Thymus (tissue), 14 donors: ENCODE measurements at places on chromosomes 5 and 9. TPM values are rescaled to one million over a fixed set of nuclear protein-coding genes. Genes with fewer than 3 reads are reported as not detected.

The WNT8A gene
- total RNA-seq = 0.05 TPM

The PCDHGA1 gene
- 0.09 TPM for total RNA-seq

The MAST4 gene
- 17.0 TPM for total RNA-seq

The LRRC19 gene
- not detected for total RNA-seq

The FYB1 gene
- total RNA-seq = 71.8 TPM

The TRPM6 gene
- total RNA-seq = 0.47 TPM

The CARD19 gene
- 25.3 TPM for total RNA-seq

The IL3 gene
- total RNA-seq = not detected

The SIL1 gene
- total RNA-seq = 17.0 TPM

The PAPPA gene
- total RNA-seq = 0.28 TPM

The FOXI1 gene
- total RNA-seq = 0.14 TPM

The CEL gene
- total RNA-seq = 0.76 TPM

The ENTR1 gene
- total RNA-seq = 26.7 TPM

The FAM151B gene
- 1.2 TPM for total RNA-seq

The SGCD gene
- 1.6 TPM for total RNA-seq

The HACD4 gene
- 6.2 TPM for total RNA-seq

The PDE6A gene
- total RNA-seq = under 0.01 TPM

The RNF208 gene
- 0.09 TPM for total RNA-seq

The PCDHA5 gene
- not detected for total RNA-seq

The GABRA6 gene
- not detected for total RNA-seq

The HRCT1 gene
- 0.14 TPM for total RNA-seq

The PCDHGA6 gene
- total RNA-seq = 0.47 TPM

The PCDHGA5 gene
- 0.19 TPM for total RNA-seq

The SH2D3C gene
- total RNA-seq = 18.2 TPM

The SLC6A19 gene
- 0.09 TPM for total RNA-seq

The ATP10B gene
- total RNA-seq = 10.1 TPM

The SPATA31E1 gene
- not detected for total RNA-seq

The TSSK1B gene
- 0.05 TPM for total RNA-seq

The C9 gene
- total RNA-seq = 0.19 TPM

The PCDHGA11 gene
- 0.42 TPM for total RNA-seq

The CATSPER3 gene
- 0.19 TPM for total RNA-seq

The SLC6A18 gene
- total RNA-seq = not detected

The RNF20 gene
- total RNA-seq = 21.2 TPM

The SCAI gene
- total RNA-seq = 23.5 TPM

The SLC22A5 gene
- total RNA-seq = 1.4 TPM

The PCDHGB3 gene
- 0.33 TPM for total RNA-seq

The KCTD16 gene
- total RNA-seq = 0.09 TPM

The CYSRT1 gene
- 0.57 TPM for total RNA-seq

The SHOC1 gene
- under 0.01 TPM for total RNA-seq

The PCDHGA3 gene
- 0.19 TPM for total RNA-seq

The CDX1 gene
- 0.85 TPM for total RNA-seq

The UGT3A2 gene
- total RNA-seq = 6.8 TPM

The SLC36A1 gene
- 7.2 TPM for total RNA-seq

The GABBR2 gene
- total RNA-seq = 0.14 TPM
